ENCODE measurements at places on chromosomes 11 and 22.

DNA sequence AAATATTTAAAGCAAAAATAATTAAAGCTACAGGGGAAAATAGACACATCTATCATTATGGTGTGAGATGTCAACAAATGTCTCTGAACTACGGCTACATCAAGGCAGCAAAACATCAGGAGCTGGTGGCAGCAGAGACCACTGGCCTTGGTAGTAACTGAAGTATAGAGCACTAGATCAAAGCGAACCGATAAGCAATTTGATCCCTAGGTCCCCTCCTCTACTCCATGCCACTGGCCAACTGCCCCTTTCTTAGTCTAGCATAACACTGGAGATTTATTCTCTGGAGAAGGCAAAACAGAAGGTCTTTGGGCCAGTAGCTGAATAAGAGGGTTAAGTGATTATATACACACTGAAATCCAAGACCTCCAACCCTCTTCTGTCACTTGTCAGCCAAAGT, 13.6 kb upstream of the RAB3IL1 start:
- DNase-seq, result no peak

DNA sequence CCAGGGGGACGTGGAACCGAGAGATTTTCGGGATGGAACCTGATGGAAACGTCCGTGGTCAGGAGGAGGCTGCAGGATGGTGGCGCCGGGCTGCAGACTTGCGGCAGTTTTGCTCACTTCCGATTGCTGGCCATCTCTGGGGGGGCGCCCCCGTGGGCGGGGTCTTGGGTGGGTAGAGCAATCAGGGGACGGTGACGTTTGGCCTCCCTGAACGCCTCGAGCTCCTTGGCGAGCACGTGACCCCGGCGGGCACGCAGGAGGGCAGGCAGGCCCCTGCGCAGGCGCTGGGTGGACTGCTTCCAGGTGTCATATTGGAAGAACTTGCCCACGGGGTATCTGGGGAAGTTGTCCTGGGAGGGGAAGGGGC, 6.3 kb downstream of the IGF2 start:
- no peak for DNase-seq

- DNase-seq, result no peak
These were observed 4.1 kb downstream of the NUCB2 start for GRCh38 chr11:17280494-17281127.

- no peak for DNase-seq
These were observed 38.6 kb upstream of the NCAM1 start for GRCh38 chr11:112922606-112923005.

DNA sequence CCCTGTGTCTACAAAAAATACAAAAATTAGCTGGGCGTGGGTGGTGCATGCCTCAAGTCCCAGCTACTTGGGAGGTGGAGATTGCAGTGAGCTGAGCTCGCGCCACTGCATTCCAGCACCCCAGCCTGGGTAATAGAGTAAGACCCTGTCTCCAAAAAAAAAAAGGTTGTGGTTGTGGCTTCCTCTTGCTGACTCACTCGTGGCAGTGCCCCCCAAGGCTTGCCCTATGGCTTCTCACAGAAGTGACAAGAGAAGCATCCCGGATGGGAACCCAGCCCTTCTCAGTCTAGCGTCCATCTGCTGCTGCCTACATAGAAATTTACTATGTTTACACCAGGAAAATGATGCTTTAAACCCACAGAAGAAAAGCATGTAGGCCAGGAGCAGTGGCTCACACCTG, 68.5 kb upstream of the PITPNB start:
- DNase-seq, result no peak

DNA sequence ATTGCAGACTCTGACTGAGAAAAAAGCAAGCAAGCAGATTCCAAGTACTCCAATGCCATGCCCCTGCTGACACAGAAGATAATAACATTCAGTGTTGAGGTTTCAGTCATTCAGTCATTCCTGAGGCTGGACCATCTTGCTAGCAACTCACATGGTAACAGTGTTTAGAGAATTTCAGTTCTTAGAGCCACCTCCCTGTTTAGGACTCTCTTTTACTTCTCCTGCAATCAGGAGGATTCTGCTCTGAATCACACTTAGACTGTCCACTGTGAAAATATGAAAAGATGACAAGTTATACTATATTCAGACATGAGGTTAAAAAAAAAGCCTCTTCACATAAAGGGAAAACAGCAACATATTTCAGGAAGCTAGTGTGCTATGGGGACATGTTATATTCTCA, 183.9 kb upstream of the CTSC start:
- no peak for DNase-seq

DNA sequence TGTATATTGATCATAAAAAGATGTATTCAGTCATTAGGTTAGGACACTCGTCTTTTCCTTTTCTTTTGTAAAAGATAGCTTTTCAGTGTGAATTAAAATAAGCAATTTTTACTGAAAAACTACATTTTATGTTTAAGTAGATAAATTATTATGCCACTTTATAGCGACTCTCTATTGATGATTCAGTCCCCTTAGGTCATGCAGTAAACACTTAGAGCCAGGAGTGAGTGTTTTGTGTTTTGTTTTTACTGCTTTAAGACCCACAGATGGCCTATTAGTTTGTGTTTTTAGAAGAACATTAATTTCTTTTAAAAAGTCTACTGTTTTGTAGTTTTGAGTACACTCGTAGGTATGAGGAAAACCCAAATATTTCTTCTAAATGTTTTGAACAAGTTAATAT, 86.6 kb downstream of the YAP1 start:
- no peak for DNase-seq

DNA sequence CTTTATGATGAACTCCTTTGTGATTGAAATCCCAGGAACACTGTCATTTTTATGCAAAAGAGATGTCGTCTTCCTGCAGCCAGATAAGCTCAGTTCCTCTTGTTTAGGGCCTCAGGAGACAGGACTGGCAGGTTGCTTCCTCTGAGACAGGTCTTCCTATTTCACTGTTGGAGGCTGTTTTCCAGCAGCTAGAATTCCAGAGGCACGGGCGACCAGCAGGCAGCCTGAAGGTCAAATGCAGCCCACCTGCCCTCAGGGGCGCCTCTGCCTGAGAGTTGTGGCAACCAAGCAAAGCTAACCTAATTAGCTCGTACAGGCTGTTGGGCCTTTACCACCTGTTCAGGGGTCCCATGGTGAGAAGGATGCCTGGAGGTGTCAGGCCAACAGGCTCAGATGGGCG, 22.3 kb downstream of the SLC6A5 start:
- no peak for DNase-seq

DNA sequence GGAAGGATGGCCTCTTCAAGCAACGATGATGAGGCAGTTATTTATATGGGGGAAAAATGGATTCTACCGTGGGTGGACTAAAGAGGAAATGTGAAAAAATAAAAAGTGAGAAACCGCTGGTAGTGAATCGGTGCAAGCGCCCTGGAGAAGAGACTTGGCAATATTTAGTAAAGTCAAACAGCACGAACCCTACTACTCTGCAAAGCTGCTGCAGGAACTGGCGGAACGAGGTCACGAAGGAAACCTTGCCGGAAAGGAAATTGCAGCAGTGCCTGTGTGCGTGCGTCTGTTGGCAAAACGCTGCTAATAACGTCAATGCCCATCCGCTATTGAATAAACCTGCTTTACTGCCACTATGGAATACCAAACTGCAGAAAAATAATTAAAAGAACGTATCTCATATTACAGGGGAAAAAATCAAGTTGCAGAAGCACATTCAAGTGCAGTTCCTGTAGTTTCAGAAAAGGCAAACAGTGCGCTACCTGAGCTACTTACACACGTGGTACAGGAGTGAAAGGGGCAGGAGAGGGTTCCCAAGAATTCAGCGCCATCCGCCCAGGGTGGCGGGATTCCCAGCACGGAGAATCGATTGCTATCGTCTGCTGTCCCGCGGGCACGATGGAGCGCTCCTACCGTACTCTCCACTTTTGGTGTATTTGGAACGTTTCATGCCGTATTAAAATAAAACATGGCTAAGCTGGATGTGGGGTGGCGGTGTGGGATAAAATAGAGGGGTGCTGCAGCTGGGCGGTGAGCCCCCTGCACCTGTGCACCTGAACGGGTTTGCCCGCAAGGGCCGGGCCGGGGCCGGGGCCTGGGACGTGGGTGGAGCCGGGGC, 585 bp upstream of the NADSYN1 start:
- DNase-seq, result peak; percentile 38

DNA sequence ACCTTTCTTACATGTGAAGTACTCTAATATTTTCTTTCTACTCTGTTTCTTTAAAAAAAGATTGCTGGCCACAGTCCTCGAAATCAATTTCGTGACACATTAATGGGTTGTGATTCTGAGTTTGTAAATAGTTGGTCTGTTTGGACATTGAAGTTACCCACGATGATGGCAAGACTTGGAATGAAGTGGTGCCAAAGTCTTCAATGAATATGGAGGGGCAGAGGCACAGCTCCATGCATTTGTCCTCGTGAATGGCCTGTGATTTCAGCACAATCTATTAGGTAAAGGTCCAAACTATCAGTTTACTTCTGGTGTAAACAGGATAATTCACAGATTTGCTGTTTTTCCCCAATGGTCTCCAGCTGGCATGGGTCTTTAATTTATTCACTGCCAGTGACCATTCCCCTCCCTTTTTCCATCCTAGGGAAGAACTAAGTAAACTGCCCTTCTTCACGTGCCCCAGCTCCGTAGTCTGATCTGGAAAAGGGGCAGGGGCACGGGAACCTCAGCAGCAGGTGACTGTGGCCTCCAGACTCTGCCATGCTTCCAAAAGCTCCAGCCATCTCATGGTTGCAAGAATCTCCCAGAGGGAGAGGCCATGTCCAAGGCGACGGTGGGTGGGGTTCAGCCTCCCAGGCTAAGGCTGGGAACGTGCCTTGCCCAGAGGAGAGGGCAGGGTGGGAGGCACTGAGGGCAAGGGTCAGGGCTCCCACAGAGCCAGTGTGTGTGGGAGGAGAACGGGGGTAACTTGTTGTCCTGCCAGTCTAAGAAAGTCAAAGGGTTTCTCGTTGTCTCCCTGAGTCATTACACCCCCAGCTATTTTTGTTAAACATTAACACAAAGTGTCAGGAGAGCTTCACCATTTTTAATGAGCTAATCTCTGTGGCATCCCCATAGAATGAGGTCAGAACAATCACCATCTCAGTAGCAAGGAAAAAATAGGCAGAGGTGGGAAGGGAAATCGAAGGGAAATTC, 16.9 kb upstream of the PEX26 start:
- no peak for DNase-seq

DNA sequence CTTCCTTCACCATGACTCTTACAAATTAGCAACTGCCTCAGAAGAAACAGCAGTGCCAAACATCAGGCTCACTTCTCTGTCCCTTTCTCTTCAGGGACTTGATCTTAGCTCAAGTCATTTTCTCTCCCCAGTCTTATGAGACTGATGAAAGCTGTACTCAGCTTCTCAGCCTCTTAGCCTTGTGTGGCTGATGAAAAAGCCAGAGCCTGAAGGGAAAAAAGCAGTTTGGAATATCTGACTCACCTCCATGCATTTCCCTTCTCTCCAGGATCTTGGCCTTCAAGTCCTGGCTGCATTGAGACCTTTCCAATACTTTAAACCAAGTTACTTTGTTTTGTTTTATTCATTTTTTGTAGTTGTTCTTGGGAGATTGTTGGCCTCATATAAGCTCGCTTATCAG, 195.9 kb downstream of the SPON1 start:
- no peak for DNase-seq

DNA sequence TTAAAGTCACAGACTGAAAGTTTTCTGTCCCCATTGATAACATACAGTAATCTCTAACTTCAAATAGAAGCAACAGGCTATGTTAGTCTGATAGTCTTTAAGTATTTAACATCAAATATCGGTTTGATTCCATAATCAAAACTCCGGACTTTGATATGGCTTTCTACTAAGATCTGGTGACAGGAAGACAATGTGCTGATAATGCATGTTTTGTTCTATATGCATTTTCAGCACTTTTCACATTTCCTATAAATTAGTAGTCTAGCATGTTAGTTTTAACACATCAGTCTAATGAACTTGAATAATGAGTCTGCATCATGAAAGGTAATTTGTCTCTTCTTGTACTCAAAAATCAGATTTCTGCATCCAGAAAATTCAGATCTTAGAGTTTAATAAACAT, 252.7 kb downstream of the SBF2 start:
- no peak for DNase-seq

GRCh38 chr11:78365381-78365792, 52.2 kb downstream of the GAB2 start:
- DNase-seq, result no peak

GRCh38 chr11:16780146-16780545, 41.7 kb downstream of the C11orf58 start:
- no peak for DNase-seq

DNA sequence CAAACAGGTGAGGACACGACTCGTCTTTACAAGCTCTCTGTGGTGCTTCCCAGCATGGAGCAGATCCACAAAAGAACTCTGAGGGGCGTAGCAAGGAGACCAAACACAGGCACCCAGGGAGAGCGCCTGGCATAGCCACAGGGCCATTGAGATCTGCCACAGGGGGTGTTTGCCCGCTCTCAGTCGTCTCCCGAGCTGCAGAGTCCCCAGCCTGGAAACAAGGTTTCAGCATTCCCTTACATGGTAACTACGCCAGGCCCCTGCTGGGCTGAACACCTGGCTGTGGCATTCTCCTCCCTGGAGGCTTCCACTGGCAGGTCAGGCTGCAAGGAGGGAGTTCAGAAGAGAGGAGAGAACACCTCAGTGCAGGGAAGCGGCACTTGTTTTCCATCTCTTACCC, 962.1 kb downstream of the NTM start:
- no peak for DNase-seq

GRCh38 chr11:77510851-77511250, 37.0 kb upstream of the PAK1 start:
- DNase-seq, result no peak

DNA sequence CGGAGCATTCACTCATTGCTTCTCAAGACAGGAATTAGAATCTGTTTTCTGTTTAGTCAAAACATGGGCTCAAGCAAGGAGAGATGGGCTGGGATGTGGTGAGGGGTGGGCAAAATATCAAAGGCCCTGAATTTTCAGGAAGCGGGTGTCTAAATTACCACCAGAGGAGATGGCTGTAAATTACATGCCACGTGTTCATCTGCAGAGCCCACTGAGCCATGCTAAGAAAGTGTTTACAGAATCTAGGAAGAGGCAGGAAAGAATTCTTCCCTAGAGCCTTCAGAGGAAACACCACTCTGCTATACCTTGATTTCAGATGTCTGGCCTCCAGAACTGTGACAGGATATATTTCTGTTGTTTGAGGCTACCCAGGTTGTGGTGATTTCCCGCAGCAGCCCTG, 46.1 kb downstream of the CLMP start:
- no peak for DNase-seq

GRCh38 chr22:40332319-40332781, 13.9 kb upstream of the ADSL start:
- DNase-seq, result no peak

- DNase-seq, result no peak
These were observed 26.8 kb upstream of the PHLDA2 start for GRCh38 chr11:2955906-2956476.

DNA sequence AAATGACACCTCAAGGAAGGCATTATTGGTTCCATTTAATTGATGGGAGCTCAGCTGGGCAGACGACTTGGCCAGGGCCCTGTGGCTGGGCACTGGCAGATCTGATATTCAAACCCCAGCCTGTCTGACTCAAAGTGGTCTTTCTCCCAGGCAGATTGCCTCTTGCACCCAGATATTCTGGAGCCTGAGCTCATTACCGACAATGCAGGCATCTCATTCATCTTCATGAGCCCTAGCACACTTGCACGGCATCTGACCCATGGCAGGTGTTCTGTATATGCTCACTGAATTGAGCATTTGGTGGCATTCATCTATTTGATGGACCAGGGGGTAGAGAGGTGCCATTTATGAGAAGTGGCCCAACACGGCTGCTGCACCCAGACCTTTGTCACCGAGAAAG, 193.1 kb downstream of the DSCAML1 start:
- DNase-seq, result no peak

- no peak for DNase-seq
These were observed 36.2 kb downstream of the DLG2 start for GRCh38 chr11:85590848-85591483.

All from activated T-helper 1 cell treated with anti-CD3 and anti-CD28 coated beads, Interleukin-2, amount 50 U/mL, for 16 hours (primary cell).